ENCODE measurements at places on chromosomes 1 and 21.

GRCh38 chr21:32312976-32313375 lies 14.3 kb downstream of the MRAP start:
- DNase-seq, result no peak

DNA sequence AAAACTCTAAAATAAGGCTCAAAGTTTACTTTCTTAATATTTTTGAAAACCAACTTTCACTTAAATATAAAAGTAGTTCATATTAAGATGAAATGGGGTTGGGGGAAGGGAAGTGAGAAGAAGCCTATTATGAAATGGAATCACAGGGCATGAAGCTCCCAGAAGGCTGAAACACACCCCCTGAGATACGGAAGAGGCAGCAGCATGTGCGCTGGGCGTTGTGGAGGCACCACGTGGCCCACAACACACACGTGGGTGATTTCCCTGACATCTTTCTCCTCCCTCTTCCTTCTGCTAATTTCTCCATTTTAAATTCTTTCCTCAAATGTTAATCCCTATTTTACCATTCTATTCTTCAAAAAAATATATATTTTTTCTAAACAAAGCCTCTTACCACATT lies 35.6 kb upstream of the SEC16B start:
- no peak for DNase-seq

- no peak for DNase-seq
Measured at GRCh38 chr1:154342836-154343472, 17.6 kb downstream of the ATP8B2 start.

DNA sequence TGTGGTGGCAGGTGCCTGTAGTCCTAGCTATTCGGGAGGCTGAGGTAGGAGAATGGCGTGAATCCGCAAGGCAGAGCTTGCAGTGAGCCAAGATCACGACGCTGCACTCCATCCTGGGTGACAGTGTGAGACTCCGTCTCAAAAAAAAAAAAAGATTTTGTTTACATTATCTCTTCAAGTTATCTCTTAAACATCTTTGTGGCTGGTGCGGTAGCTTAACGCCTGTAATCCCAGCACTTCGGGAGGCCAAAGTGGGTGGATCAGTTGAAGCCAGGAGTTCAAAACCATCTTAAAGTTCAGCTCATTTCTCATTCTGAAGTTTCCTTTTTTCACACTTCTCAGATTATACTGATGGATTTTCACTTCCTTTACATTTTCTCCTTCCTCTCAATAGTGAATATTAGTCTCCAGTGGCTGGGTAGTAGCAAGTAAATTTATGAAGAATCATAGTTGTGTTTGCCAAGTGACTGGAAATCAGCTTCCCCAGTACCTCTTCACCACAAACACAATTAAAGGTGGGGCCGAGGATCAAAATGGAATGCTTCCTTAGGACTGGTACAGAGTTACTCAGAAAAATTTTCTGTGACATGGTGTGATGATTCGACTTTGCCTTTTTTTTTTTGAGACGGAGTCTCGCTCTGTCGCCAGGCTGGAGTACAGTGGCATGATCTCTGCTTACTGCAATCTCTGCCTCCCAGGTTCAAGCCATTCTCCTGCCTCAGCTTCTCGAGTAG lies 13.8 kb downstream of the PIP5K1A start:
- no peak for DNase-seq

DNA sequence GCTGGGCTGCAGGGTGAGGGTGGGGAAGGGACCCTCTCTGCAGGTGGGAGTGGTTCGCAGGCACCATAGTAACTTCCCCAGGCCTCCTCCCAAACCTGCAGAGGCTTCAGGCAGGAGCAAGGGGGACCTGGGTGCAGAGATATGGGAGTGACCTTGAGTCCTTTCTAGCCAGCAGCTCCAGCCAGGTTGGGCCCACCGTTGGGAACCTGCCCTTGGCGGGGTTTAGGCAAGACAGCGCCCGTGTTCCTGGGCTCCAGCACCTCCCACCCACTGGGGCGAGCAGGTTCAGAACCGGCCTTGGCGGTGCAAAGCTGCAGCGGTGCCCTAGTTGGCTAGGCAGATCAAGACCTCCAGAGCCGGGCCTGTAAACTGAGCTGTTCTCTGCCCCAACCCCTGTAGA lies 2.2 kb upstream of the PRDM16 start:
- no peak for DNase-seq

DNA sequence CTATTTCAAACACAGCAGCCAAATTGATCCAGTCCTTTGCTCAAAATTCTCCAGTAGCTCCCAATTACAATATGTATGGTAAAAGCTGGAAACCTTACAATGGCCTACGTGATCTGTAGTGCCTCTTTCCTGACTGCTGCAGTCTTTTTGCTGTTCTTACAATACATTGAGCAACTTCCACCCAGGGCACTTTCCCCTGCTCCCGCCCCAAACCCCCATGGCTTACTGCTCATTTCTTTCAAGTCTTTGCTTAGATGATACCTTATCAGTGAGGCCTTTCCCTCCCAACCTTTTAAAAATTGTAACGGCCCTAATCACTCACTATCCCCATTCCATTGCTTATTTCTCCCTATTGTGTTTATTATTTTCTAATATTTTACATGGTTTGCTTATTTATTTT lies 43.9 kb upstream of the APOBEC4 start:
- DNase-seq, result no peak

DNA sequence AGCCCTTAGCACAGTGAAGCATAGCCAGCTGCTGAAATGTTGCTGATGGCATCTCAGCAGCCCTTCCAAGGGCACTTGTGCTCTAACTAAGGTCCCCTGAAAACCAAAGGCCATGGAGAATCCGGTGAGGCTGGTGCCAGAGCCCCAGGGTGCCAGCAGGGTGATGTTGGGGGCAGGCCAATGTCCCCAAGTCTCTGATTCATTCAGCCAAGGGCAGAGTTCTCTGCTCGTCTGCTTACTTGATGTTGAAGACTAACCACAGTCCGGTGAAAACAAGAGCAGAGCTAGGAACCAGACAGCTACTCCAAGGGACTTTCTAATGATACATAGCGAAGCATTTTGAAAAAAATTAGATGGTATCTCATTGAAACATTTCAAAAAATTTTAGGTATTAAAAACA lies 149.8 kb downstream of the ZZZ3 start:
- DNase-seq, result no peak

DNA sequence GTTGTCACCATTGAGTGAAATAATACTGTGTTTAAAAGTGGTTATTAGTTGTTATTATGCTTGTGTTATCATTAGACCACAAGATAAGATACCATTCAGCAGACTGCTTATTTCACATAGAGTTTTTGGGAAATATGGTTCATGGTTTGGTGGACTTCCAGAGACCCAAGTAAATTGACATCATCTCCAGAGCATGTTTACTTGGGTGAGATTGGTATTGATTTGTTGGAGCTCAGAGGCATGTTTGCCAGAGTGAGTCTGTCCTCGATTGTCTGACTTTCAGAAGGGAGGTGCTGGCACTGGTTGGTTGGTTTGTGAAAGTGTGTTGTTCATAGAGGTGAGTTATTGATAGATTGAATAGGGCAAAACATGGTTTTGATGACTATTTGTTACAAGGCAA lies 291.4 kb downstream of the TGFB2 start:
- DNase-seq, result no peak

DNA sequence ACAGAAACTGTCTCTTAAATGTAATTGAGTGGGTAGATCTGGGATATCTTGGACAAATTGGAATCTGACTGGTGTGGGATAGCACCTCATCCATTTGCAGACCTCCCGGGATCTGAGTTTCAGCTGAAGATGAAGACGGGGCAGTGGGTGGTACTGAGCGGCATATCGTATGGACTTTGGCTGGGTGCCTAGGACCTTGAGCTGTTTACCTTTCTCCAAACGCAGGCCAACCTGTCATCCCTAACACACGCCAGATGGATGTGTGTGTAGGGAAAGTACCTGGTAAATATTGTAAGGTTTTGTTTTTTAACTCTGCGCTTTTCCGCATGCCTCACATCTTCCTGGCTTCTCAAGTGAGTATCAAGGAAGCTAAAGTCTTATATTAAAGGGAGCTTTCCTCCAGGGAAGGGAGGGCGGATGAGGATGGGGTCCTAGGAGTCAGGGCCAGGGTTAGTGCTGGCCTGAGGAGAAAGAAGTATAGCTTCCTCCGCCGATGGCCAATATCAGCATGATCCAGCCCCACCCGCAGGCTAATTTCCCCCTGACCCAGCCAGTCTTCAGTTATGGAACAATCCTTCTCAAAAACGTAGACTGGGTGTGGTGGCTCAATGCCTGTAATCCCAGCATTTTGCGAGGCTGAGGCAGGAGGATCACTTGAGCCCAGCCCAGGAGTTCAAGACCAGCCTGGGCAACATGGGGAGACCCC lies 26.2 kb downstream of the ATP8B2 start:
- no peak for DNase-seq
